Peyer's patch (tissue), 4 donors: ENCODE measurements at places on chromosomes 2 and 18. TPM values are rescaled to one million over a fixed set of nuclear protein-coding genes. Genes with fewer than 3 reads are reported as not detected.

TFCP2L1 gene
- 41.0 TPM for total RNA-seq

PLCD4 gene
- total RNA-seq = not detected

ATF2 gene
- 53.1 TPM for total RNA-seq

SULT1C3 gene
- not detected for total RNA-seq

CCDC138 gene
- total RNA-seq = 2.8 TPM

GRCh38 chr18:58315739-58316215 lies 271.8 kb downstream of the NEDD4L start:
- peak; percentile 62 for DNase-seq

- DNase-seq = no peak
These were observed 678.0 kb downstream of the RNF144A start for GRCh38 chr2:7595206-7595605.

DNA sequence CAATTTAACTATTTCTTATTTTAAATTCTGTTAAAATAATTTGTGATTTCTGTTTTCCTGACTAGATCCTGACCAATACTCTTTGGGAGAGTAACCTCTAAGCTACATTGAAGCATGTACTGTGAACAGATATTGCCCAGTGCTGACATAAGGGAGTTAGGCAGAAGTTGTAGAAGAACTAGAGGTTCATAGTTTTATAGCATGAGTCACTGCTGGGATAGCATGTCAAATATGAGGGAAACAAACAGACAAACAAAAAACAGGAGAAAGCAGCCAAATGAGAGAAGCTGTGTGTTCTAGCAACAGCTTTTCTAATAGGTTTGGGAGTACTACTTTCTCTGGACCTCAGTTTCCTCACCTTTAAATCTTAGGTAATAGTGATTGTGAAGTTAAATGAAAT lies 72.4 kb downstream of the CERS6 start:
- no peak for DNase-seq

GRCh38 chr2:213119061-213119809 lies 32.2 kb downstream of the IKZF2 start:
- DNase-seq = no peak

- no peak for DNase-seq
These were observed 271.3 kb downstream of the KCNS3 start for GRCh38 chr2:18149660-18150246.

DNA sequence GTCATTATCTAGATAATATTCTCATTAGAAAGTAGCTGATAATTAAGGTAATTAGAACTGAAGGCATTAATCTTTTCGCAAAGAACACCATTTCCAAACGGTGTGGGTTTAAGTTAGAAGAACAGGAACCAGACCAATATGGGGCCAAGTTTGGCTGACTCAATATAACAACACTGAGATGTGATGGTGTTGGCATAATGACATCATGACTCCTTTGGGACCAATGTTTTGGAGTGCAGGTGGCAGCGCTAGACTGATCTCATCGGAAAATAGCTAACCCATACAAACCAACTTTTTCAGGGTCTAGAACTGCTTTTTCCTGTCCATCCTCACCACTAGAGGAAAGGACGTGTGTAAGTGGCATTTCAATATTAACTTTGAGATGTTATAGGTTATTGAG lies 1171.7 kb upstream of the ZEB2 start:
- DNase-seq = no peak
